Ammon's horn (tissue), 1 donor: ENCODE measurements at places on chromosomes 6 and 20.

GRCh38 chr6:136716917-136717715 is 75.2 kb downstream of the MAP3K5 start:
- no peak for DNase-seq

DNA sequence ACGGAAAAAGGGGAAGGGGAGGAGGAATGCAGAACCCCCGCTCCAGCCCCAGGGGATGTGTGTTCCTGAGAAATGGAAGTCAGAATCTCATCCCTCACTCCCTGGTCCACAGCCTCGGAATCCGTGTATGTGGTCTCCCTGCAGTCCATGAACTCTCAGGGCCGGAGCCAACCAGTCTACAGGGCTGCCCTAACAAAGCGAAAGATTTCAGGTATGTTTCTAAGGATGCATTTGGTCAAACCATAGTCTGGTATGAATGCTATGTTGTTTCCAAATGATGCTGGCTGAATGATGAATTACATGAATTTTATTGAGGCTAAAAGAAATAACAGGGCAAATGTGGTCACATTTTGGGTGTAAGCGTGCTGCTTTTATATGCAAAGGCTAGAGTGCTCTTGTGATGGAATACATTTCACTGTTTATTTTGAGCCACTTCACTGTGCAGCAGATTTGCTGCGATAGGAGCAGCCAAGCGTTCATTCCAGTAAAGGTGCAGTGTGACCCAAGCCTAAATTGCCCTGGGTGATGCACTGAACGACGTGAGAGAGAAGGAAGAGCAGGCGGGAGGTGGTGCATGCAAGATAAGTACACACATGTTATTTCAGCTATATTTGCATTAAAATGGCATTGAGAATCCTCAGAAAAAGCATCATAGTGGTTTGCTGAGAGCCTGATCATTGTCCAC is 52.4 kb downstream of the FNDC1 start:
- no peak for DNase-seq

DNA sequence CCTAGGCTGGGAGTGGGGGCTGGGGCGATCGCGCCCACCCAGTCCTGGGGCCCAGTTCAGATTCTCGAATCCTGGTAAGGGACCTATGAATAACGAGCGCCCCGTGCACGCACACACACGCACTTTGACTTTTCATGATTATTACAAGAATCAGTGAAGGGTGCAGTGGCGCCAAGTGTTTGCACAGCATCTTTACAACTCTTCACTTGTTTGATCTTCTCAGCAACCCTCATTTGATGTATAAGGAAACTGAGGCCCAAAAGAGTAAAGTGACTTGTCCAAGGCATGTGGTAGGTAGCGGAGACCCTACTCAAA is 863 bp upstream of the LRFN2 start:
- no peak for DNase-seq

GRCh38 chr20:38569747-38570525 is 11.1 kb upstream of the ADIG start:
- no peak for DNase-seq

- DNase-seq: no peak
These were observed 181.9 kb downstream of the BCAS1 start for GRCh38 chr20:53888510-53888909.

DNA sequence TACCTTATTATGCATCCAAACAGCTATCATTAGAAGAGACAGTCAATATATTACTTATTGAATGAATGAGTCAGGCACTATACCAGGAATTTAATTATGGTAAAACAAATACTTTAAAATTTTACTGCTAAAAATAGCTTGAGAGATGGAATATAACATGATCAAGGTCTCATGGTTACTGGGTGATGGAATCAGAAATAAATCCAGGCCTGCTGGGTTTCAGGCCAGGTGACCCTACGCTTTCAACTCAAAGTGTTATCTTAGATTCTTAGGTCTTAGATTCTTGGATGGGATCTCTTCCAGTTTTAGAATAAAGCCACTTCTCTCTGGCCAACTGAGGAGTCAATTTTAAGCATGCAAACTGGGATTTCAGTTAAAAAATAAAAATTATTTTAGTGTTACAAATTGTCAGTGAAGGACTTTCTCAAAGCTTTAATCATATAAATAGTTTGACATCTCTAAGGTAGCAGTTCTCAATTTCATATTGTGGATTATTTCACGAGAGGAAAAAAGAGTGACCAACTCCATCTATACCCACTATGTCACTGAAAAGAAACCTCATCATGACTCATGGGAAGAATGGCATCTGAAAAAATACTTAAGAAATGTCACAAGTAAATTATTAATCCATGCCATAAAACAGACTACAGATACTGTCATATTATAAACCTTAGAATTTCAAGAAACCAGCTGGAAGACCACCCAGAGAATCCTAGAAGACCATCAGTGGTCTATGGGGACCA is 283.4 kb upstream of the RUNX2 start:
- DNase-seq: no peak

- no peak for DNase-seq
These were observed 43.6 kb downstream of the PLAGL2 start for GRCh38 chr20:32163951-32164350.

DNA sequence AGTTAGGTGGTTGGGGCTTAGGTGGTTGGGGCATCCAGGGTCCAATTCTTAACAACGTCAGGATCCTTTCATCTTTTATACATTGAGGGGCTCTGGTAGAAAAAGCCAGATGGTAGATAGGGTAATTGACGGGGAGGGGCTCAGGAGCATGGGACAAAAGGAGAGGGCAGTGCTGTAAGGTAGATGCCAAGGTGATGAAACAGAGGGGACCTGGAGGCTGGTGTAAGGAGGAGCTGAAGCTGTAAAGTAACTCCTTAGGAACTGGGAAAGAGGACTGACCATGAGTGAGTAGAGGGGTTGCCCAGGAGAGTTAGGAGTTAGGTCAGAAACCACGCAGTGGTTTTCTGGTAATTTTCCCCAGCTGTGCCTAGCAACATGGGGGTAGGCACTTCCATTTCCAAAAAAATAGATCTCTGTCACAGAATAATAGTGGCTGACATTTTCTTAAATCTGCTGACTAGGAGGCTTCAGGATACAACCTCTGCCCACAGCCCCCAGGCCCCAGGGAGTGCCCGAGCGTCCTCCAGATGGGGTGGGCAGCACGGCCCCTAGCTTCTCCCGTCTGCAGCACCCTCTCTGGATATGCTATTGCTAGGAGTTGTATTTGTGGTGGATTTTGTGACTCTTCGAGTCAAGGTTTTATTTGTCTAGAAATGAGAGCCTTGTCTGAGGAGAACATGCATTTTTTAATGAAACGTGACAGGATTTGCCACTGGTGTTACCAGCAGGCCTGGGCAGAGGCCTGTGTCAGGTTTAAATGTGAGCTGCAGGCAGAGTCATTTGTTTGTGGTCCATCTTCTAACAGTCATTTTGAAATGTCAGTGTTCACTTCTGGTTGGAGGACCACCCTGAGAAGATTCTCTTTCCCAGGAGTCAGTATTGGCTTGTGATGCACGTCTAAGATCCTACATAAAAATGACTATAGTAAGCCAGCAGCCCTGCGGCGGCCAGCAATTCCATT is 44.6 kb downstream of the TULP4 start:
- no peak for DNase-seq

DNA sequence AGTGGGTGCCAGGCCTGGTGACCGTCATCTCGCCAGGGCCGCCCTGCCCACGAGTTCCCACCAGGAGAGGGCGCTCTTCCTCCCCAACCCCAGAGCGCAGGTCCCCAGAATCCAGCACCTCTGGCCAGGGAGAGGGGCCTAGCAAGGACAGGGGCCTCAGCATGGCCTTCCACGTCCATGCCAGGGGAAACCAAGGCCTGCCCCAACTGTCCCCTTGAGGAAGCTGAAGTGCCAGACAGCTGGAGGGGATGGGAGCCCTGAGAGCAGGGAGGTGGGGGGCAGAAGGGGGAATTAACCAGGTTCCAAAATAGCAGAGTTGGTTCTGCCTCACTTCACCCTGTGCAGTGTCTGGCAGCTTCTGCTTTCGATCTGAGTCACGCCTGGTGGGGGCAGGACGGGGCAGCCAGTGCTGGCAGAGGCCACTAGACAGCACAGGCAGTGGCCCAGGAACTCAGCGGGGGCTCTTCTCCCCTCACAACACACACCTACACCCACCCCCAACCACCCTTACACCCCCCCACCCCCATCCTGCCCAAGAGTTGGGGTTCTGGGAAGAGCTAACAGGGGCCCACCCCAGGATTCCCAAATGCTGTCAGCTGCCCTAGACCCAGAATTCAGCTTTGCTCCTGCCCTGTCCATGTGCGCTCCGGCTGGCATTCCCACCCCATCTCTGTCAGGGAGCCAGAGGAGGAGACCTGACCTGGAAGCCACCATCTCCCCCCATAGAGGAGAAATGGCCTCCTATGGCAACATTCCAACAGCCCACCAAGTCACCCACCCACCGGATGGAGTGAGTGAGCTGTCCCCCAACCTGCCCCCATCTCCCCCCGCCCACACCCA is 29.2 kb downstream of the TFEB start:
- DNase-seq: peak; percentile 93

GRCh38 chr20:2700913-2701620 is 8.5 kb downstream of the EBF4 start:
- DNase-seq: peak; percentile 77

DNA sequence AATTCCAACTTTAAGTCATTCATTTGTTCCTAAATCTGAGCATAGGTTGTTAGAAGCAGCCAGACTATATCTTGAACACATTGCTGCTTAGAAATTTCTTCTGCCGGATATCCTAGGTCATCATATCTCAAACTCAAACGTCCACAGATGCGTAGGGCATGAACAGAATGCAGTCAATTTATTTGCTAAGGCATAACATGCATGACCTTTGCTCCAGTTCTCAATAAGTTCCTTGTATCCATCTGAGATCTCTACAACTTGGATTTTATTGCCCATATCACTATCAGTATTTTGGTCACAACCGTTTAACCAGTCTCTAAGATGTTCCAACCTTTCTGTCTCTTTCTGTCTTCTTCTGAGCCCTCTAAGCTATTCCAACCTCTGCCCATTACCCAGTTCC is 210.9 kb upstream of the MANEA start:
- DNase-seq: no peak

DNA sequence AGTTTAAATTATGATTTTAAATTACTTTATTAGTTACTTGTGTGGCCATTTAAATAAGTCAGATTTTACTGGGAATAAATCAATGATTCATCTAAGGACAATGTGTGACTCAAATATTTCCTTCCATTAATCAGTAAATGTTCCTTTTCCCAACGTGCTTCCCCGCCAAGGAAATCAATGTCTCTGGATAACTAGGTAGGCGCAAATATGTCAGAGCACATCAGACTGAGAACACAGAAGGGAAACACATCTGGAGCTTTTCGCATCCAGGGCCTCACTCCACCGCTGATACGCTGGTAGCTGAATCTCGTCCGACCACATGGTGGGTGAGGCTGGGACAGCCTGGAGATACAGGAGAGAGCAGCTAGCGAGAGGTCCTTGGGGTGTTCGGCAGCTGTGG is 56.4 kb upstream of the RPS6KA2 start:
- no peak for DNase-seq

DNA sequence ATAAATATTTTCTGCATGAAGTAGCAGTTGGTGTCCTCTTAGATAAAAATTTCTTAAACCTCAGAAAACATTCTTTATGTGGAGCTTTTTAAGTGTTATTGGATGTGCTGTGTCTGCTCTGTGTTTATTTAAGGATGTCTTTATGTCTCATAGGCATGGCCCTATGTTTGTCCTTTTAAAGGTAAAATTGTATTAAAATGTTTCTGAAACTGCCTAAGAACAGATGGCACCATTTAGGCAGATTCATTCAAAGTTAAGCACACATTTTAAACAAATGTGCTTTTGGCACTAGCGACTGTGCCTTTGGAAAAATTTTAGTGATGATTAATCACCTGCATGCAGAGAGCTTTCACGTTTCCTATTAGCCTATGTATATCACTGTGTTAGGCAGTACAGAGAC is 125.2 kb downstream of the KIF6 start:
- DNase-seq: peak; percentile 22

- peak; percentile 69 for DNase-seq
These were observed 802.9 kb downstream of the MAFB start for GRCh38 chr20:39885975-39886649.

DNA sequence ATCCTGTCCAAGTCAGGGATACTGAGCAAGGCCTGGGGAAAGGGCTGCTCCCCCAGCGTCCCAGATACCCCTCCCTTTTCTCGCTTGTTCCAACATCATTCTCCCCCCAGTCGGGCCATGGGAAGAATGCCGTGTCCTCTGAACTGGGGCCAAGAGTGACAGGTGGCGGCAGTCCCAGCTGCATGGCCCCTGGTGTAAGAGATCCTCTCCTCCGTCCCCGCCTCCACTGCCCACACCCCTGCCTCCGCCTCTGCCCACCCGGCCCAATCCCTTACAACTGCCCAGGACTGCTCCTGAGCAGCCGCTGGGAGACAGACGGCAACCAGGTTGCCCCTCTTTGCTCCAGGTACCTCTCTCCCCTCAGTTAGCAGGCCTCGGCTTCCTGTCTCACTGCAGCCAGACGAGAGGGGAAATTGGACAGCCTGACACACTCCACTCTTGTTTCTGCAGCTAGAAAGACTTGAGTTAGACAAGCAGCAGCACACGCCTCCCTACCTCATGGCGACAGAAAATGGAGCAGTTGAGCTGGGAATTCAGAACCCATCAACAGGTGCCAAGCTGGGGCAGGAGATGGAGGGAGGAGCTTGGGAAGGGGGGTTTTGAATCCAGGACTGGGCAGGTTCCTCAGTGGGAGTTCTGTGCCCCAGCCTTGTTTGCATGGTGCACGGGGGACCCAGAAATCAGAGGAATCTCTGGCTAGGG is at the start of gene MYLK2:
Gene MYLK2, plus strand, starts transcription at position 274 of the 702 bp plus-strand sequence. Its CDS starts 225 bp downstream, at position 499.
- DNase-seq: no peak

DNA sequence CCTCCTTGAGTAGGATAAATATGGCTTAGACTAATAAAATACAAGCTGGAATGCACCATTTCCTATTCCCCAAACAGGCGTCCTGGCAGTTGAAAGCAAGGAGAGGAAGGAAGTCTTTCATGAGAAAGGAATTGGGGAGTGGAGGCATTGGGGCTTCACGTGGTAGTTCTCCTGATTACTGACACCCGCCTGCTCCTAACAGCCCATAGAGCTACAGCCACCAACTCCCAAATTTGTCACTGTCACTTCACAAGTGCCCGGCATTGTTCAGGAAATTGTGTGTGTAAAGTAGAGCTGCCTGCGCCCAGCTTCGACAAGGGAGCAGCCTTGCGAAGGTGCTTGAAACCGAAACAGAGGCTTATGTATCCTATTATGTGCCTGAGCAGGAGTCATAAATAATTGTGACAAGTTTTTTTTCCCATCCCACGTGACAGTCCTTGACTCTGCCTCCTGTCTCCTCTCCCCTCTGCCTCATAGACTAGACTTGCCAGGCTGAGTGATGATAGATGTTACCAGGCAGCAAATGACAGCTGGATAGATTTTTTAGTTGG is 301.7 kb upstream of the ZFP64 start:
- DNase-seq: peak; percentile 2

- DNase-seq: no peak
These were observed 72.3 kb downstream of the GRM4 start for GRCh38 chr6:34073540-34073939.

- no peak for DNase-seq
These were observed 95.1 kb downstream of the VEGFA start for GRCh38 chr6:43865086-43865485.

DNA sequence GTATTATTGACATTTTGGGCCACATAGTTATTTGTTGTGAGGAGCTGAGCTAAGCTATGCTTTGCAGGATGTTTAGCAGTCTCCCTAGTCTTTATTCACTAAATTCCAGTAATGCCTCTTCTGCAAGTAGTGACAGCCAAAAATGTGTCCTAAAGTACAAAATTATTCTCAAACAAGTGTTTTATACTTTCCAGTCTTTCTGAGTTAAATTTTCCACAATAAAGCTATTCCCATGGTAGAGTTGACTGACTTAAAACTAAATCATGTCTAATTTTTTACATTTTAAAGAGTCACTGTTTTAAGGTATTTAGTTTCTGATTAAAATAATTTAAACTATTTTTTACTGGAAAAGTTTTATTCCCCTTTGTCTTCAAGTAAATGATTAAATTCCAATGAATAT is 717.8 kb upstream of the HS3ST5 start:
- DNase-seq: no peak
